Fibroblast of mammary gland (primary cell): ENCODE measurements at places on chromosomes 3 and 15.

DNA sequence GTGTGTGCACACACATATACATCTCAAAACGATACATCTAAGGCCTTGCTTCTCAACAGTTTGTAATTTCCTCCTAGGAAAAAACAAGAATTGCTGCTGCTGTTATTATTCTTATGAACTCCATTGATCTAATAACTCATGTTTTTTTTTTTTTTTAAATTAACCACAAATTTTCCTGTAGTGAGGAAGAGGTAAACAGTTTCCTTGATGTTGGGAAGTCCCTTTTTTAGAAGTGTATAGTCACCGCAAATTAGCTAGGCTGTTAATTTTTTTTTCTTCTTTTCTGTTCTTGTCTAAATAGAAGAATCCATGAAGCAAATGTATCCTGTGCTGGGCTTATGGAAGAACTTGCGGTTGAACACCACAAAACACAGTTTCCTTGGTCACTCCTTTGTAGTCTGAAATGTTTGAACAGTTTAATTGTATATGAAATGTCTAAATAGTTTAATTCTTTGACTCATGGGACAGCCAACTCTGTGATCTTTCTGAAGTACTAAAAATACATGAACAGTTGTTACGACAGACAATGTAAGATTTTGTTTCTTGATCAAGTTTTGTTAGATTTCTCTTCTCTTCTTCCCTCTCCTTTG, 64.5 kb downstream of the MITF start:
- DNase-seq, result no peak

GRCh38 chr15:38636597-38636996, 72.0 kb upstream of the RASGRP1 start:
- DNase-seq, result no peak

DNA sequence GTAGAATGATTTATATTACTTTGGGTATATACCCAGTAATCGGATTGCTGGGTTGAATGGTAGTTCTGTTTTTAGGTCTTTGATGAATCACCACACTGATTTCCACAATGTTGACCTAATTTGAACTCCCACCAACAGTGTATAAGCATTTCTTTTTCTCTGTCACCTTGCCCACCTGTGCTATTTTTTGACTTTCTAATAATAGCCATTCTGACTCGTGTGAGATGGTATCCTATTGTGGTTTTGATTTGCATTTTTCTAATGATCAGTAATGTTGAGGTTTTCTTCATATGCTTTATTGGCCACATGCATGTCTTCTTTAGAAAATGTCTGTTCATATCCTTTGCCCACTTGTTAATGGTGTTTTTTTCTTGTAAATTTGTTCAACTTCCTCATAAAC, 340.8 kb downstream of the PLOD2 start:
- no peak for DNase-seq

- DNase-seq, result no peak
These were observed 742 bp upstream of the SEMA7A start for GRCh38 chr15:74434263-74435136.

DNA sequence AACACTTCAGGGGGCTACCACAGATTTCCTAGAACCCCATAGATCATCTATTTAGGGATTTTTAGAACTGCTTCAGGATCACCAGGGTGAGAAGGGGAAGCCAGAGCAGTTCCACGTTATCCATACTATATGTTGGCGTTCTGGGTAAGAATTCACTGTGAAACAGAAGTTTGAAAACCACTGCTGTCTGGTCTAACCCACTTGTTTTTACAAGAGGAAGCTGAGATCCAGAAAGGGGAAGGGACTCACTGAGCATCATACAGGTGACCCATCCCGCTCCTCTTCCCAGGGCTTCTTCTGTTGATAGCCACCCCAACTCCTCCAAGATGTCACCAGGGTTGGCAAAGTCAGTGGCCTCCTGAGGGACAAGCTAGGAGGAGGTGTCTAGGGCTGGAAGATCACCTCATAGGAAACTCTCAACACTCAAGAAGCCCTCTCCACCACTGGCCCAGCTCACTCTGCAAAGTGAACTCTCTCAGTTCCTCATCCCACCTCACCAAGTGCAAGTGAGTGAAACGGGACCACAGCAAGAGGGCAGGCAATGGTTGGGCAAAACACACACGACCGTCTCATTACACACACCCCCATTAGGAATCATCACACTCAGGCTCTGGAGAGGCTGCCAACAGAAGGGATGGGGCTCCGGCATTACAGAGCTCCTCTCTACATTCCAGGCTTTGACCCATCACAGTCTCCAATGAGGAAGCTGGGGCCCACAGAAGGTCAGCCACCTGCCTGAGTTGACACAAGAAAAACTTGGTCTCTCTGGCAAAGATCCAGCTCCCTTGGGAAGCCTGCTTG, 1.8 kb downstream of the DAPK2 start:
- DNase-seq, result no peak

DNA sequence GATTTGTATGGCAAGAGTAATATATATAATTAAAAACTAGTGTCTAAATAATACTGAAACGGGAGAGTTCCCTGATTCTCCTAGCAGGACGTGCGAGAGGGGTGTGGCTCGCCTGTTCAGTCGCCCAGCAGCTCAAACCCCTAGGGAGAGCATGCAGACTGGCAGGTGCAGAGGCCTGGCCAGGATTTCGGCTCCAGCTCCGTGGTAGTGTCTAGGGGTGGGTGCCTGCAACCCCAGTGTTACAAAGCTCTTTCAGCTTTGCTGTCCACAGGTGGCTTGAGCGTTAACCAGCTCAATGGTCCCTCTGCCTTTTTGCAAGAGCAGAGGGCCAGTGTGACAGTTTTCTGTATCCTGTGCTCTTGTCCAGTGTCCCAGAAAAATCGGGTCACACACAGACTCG, 226.6 kb downstream of the ALCAM start:
- DNase-seq, result no peak

DNA sequence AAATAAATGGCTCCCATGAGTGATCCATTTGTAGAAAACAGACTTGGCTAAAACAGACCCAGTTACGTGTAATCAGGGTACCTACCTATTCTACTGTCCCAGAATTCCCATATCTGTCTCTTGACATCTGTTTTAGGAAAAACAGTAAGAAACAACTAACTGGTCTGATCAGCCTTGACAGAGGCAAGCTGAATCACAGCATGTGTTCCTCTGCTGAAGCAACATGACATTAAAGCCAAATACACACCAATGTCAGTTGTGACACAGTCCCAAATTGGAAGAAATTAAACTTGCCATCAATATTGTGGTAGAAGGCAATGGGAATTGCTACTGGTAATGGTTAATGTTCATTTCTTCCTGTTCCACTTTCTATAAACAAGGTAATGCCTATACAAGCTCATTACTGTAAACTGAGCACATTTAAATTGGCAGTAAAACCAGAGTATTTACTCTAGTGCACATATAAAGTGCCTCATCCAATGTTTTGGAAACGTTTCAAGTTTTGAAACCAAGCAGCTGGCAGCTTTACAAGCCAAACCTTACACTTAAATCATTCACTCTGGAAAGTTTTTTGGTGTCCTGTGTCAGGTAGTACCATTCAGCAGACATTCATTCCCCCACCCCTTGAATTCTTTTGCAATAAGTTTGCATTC, 27.0 kb downstream of the ALDH1A2 start:
- peak; percentile 65 for DNase-seq

GRCh38 chr3:188133219-188133618, 20.7 kb upstream of the LPP start:
- DNase-seq, result peak; percentile 98

DNA sequence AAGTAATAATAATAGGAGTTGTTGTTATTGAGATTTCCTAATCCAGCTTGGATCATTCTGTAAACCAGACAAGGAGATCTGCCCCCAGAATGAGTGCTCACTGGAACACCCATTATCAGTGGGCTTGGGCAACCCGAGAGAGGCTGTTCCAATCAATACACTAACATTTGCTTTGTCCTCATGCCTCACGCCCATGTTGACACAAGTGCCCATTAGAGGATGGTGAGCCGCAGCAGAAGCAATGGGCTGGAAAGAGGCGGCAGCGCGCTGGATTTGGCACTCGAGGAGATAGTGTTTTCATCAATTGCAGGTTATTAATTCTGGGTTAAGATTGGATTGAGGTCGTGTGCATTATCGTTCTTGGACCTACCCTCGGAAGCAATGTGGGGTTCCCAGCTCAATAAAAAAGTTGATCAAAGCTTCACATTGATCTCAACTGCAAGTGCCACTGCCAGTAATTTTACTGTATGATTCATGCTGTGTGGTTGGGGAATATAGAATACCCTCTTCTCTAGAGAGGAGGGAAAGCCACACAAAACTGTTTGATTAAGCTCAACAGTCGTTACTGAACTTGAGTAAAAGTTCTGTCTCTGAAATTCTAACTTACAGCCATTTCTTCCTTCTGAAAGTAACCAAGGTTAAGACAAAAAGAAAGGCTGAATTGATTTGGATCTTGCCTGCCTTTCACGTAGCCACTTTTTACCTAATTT, 15.7 kb downstream of the LYZL4 start:
- no peak for DNase-seq

DNA sequence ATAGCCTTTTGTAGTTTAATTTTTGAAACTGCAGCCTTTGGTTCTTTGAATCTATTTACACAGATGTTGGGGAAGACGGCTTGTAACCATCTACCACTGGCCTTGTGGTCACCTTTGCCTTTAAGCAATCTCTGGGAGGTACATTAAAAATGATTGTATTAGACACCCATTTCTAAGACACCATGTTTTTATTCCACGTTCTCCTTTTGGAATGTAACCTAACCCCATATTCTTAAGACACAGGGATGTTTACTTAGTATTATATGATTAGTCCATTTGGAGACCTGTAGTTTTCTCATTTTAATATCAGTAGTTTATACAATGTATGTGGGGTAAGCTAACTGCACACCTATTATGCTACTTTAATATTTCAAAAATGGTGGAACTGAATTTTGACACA, 175.1 kb upstream of the PLSCR5 start:
- peak; percentile 8 for DNase-seq

DNA sequence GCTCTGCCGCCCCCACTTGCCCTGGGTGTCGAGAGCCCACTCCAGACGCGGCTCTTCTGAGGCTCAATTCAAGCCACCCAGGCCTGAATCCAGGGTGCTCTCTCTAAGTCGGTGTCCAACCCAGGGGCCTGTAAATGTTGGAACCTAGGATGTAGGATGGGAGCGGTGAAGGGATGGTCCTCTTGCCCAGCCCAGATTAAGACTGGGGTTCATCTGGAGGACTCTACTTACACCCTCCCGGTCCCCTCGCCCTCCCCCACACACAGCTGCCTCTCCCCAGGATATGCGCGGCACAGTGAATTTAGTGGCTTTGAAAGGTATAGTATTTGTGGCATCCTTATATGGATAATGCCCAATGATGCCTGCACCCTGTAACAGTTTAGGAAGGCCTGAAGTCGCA, 822 bp upstream of the FBN1 start:
- DNase-seq, result no peak

DNA sequence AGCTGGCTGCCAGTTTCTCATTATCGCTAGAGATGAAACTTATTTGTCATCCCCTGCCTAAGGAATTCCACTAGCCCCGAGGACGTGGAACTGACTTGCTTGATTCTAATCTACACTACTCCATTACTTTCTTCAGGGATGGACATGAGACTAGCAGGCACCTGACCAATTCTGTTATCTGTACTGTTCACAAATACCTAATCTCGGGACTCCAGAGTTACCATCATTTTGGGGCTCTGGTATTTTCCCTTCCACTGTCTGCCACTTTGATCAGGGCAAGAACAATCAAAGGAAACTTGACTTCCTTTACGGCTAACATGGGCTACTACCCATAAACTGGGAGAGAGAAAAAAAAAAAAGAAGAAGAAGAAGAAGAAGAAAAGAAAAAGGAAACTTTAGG, 27.8 kb downstream of the BMF start:
- no peak for DNase-seq

GRCh38 chr3:117128133-117128532, 418.6 kb downstream of the TUSC7 start:
- DNase-seq, result no peak

DNA sequence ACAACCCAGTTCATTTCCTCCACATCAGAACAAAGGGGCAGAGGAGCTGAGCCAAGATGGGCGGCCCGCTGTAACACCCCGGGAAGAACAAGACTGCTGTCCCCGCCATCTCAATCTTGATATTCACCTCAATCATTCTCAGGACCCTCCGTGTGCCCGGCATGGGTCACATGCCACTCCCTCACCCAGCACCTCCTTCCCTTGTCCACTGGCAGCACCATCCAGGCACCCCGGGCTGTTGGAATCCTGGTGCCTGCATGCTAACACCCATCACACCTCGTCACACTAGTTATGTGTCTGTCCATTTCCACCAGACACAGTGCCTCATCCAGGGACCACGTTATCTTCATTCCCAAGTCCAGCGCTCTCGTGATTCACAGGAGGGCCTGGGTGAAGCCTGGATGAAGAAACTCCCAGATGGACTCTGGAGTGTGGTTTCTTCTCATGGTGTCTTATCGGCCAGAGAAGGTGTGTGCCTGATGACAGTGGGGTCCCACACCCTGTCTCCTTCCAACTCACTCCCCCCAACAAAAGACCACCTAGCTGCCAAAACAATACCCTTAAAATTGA, 16.7 kb downstream of the MEGF11 start:
- no peak for DNase-seq

DNA sequence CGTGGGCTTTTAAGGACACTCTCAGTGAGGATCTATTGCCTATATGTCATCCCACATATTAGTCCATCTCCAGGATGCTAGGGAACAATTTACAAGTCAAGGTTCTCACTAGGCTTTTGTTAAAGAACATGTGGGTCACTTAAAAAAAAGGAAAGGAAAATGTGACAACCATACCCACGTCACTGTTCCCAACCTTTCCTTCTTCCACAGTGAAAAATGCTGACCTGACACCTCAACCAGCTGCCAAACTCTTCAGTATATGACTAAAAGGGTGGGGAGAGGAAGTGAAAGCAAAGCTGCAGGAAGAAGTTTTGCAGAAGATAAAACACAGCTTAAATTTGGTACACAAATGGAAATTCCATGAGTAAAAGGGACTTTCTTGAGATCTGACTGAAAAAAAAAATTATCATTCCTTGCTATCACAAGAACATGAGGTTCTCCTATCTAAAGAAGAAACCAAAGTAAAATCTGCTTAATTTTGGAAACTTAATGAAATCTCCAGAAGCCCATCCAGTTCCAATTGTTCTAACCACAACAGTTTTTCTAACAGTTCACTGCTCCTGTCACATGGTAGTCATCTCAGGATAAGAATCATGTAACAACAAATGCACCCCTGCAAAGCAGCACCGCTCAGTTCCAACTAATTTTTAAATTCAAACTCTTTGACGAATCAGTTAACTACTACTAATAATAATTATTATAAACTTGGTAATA, 117.0 kb upstream of the TSPAN3 start:
- peak; percentile 68 for DNase-seq

- peak; percentile 81 for DNase-seq
These were observed 271.5 kb upstream of the TBL1XR1 start for GRCh38 chr3:177468816-177469215.
